ENCODE measurements at places on chromosomes 6 and 20. TPM values are rescaled to one million over a fixed set of nuclear protein-coding genes. Genes with fewer than 3 reads are reported as not detected.

The XPO5 gene
- 27.6 TPM for total RNA-seq

The IL17A gene
- not detected for total RNA-seq

The PGC gene
- total RNA-seq, result 0.18 TPM

The SIM1 gene
- 34.3 TPM for total RNA-seq

The BPIFA1 gene
- total RNA-seq, result not detected

The FAM8A1 gene
- 30.9 TPM for total RNA-seq

The AIG1 gene
- total RNA-seq, result 39.7 TPM

The MEP1A gene
- total RNA-seq, result not detected

The FRK gene
- total RNA-seq, result 9.6 TPM

The SIRPD gene
- 0.12 TPM for total RNA-seq

The FHL5 gene
- total RNA-seq, result 0.93 TPM

The ABHD16B gene
- total RNA-seq, result not detected

The MLIP gene
- total RNA-seq, result 5.0 TPM
